Thymus (tissue), 14 donors: ENCODE measurements at places on chromosomes 16 and 17. TPM values are rescaled to one million over a fixed set of nuclear protein-coding genes. Genes with fewer than 3 reads are reported as not detected.

DNA sequence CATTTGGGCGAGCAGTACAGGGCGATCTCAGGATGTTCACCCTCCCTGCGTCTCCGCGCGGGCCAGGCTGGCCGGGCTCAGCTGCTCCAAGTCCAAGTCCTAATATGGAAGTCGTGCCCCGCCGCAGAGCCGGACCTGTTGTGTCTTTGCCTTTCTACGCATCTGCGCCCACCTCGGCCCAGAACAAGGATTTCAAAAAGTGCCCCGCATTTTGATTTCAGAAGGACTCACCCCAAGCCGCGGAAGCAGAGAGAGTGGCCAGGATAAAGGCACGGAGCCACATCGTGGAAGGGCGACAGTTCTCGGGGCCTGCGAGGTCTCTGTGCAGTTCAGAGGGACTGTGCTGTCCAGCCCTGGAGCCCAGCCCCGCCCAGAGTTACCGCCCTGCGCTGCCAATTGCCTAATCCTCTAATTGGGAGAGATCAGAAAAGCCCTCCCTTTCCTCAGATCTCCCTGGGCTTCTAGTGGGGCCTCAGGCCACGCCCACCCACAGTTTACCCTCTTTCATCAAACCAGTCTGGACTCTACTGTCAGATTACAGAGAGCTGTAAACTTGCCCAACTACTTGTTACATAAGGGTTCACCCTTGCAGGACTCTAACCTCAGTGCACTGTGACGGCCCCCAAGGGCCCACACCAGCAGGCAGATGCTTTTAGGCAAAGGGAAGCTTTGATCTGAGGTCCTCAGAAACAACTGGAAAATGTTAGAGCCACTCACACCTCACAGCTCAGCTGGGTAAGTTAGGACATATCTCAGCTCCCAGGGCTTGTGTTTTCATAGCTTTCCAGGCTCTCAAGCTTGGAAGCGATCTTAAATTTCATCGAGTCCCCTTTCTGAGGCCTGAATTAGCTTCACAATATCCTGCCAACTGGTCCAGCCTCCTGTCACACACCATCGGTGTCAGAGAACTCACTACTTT, at the start of gene CES1:
TSS of gene CES1 (minus strand) at position 324 of the 919 bp plus-strand sequence. CDS start at position 283, 41 bp downstream.
- no peak for DNase-seq
- no peak within 1 kb of the TSS for H3K27ac ChIP-seq
- H3K36me3 ChIP-seq = no peaks in the 10 kb centered on the region
- no peaks in the 10 kb centered on the region for H3K4me1 ChIP-seq
- no peaks in the 10 kb centered on the region for H3K27me3 ChIP-seq

DNA sequence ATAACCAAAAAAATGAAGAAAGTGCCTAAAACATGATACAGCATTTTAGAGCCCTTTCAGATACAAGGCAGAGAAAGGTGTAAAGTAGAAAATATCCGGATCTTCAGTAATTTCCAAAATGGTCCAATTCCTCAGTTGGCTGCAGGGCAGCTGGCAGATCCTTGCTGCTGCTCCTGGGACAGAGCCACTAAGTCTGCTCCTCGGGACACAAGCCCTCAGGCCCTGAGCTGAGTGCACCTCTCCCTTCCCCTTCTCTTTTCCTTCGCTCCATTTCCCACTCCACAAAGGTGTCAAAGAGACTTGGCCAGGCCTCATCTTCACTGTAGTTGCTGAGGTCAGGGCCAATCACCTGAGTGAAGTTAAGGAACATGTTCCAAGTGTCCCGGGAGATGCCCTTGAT, 40.5 kb downstream of the DCUN1D3 start:
- H3K36me3 ChIP-seq = peaks cover 7% of the 10 kb centered on the region
- no peaks in the 10 kb centered on the region for H3K4me1 ChIP-seq
- no peak for DNase-seq
- no peaks in the 10 kb centered on the region for H3K27me3 ChIP-seq

DNA sequence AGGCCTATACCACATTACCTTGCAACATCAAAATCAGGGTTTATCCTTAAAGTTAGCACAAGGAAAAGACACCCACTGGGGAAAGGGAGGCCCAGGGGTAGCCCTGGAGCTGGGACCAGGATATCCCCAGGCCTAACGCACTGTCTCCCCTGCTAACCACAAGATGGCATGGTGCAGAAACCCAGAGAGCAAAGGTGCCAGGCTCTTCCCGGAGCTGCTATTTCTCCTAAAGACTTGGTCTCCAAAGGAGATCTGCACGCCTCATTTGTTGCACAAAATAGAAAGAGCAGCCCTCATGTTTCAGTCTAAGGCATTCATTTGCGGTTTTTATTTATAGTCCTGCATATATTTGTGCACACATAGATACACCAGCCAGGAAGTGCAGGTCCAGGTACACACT, 408.6 kb downstream of the SOX9 start:
- DNase-seq = no peak
- H3K4me1 ChIP-seq = no peaks in the 10 kb centered on the region
- H3K27ac ChIP-seq = no peak overlapping the region

DNA sequence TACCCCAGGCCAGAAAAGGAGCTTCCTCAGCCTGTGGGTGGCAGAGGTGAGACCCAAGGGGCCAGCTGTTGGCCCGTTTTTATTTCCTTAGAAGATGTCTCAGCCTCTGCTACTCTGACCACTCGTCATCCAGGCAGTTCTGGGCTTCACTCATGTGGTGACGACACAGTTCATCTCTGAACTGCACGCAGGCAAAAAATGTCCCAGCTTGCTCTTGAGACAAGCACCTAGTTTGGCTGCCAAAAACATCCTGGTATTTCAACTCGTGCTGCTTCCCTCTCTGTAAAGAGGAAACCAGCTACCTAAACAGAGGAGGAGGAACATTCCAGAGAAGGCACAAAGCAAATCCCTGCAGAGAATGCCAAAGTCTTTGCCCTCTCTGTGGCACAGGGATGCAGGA, 125.7 kb downstream of the XYLT1 start:
- H3K36me3 ChIP-seq = no peaks in the 10 kb centered on the region
- H3K4me3 ChIP-seq = no peak overlapping the region
- peak; percentile 26 for DNase-seq
- no peak overlapping the region for H3K27ac ChIP-seq
- H3K27me3 ChIP-seq = no peaks in the 10 kb centered on the region
- H3K4me1 ChIP-seq = peaks cover 60% of the 10 kb centered on the region

GRCh38 chr17:73803964-73804435, 159.8 kb upstream of the SDK2 start:
- H3K4me1 ChIP-seq = no peaks in the 10 kb centered on the region
- no peak overlapping the region for H3K27ac ChIP-seq
- no peaks in the 10 kb centered on the region for H3K27me3 ChIP-seq
- no peaks in the 10 kb centered on the region for H3K36me3 ChIP-seq

GRCh38 chr17:79075446-79075750, 774 bp downstream of the ENGASE start:
- H3K36me3 ChIP-seq = peaks cover 4% of the 10 kb centered on the region
- H3K4me3 ChIP-seq = peak overlapping the region; percentile 49
- no peaks in the 10 kb centered on the region for H3K27me3 ChIP-seq
- peak overlapping the region; percentile 74 for H3K27ac ChIP-seq
- DNase-seq = no peak
- peaks cover 9% of the 10 kb centered on the region for H3K4me1 ChIP-seq

DNA sequence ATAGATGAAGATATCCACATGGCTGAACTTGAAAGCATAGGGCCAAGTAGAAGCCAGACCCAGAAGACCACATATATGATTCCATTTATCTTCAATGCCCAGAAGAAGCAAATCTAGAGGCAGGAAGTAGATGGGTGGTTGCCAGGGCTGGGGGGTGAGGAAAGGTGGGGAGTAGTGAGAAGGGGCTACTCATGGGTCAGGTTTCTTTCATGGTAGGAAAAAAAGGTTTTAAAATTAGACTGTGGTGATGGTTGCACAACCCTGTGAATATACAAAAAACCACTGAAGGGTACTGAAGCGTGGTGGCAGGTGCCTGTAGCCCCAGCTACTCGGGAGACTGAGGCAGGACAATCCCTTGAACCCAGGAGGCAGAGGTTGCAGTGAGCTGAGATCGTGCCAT, 5.4 kb downstream of the CD2BP2 start:
- H3K36me3 ChIP-seq = peaks cover 35% of the 10 kb centered on the region
- H3K27me3 ChIP-seq = no peaks in the 10 kb centered on the region
- H3K4me3 ChIP-seq = no peak overlapping the region
- peaks cover 11% of the 10 kb centered on the region for H3K4me1 ChIP-seq
- no peak for DNase-seq
- H3K27ac ChIP-seq = no peak overlapping the region

The HOXB5 gene
- total RNA-seq = not detected

The HEATR9 gene
- 0.05 TPM for total RNA-seq

The SDR42E1 gene
- 6.0 TPM for total RNA-seq

The DUXB gene
- total RNA-seq = not detected

The CMTM2 gene
- total RNA-seq = 0.94 TPM
